ENCODE measurements at places on chromosomes 11 and 22. TPM values are rescaled to one million over a fixed set of nuclear protein-coding genes. Genes with fewer than 3 reads are reported as not detected.

DNA sequence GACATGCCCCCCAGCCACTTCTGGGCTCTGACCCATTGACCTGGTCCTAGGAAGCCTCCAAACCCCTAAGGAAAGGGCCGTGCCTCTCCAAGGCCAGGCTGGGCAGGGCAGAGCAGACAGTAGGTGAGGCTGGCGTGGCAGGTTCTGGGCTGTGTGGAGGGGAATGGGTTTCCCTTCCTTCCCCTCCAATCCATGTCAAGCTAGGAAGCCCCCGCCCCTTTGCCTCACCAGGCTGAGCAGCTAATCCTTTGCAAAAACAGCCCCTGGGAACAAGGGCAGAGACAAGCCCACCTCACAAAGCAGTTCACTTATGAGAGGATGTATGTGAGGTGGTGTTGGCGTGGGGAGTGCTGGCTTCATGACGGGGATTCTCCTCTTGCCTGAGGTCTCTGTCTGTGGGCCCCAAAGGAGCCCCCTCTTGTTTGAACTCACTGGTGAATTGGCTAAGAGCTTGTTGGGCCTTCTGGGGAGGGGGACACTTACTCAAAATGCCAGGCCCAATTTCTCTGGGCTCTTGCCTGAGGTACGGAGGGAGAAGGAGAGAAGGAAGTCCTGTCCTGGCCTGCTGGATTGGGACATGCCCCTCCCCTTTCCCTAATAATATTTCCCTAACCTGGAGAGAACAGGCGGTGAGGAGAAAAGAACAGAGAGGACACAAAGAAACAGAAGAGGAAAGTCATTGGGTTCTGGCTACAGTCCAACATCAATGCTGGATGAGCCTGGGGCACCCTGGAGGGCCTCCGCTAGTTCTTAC is 1.6 kb upstream of the TRIM29 start:
- DNase-seq = no peak

GRCh38 chr22:32591620-32592019 is 117.0 kb downstream of the FBXO7 start:
- DNase-seq = no peak

The SCARF2 gene
- 12.0 TPM for polyA plus RNA-seq

GRCh38 chr22:22903355-22903777 is 15.8 kb downstream of the IGLL5 start:
- peak; percentile 54 for DNase-seq

DNA sequence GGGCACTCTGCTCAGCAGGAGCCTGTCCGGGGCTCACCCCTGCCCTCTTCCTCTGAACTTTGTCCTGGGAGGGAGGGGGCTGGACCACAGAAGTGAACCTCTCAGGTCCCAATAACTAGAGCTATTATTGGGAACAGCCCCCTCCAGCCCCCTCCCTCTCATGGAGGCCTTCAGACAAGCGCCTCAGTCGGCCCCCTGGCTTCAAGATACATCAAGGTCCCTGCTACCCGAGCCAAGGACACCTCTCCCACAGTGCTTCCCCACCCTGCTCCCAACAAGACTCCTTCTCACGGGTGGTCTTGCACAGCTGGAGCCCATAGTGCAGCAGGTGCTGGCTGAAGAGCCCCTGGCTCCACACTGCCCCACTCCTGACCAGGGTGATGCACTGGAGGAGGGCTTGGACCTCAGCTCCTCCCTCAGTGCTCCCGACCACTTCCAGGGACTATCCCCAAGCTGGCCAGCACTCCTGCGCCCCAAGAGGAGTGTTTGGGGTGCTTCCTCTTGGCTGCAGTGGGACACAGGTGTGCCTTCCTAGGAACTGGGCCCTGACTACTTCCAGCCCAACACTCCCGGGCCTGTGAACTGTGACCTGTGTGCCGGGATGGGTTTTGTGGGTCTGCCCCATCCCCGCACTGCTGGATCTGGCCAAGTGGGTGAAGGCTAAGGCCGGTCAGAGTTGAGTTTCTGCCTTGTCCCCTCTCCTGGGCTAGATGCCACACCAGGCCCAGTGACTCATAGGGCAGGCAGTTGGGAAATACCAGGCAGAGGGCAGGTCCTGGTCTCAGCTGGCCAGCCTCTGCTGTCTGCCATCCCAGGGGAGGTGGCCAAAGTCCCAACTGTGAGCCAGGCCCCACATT is 2.2 kb downstream of the PNPLA2 start:
- DNase-seq = peak; percentile 64

GRCh38 chr11:100673063-100673462 is 14.0 kb upstream of the ARHGAP42 start:
- no peak for DNase-seq

- no peak for DNase-seq
These were observed 148.7 kb upstream of the ISX start for GRCh38 chr22:34917239-34917638.

- no peak for DNase-seq
These were observed 15.7 kb downstream of the BARX2 start for GRCh38 chr11:129391360-129391759.

GRCh38 chr11:70628855-70629844 is 230.8 kb downstream of the CTTN start:
- DNase-seq = peak; percentile 76

GRCh38 chr11:94910779-94911178 is 62.6 kb downstream of the CWC15 start:
- DNase-seq = peak; percentile 81

The GLB1L3 gene
- polyA plus RNA-seq = 0.26 TPM

The TSPAN32 gene
- polyA plus RNA-seq = 6.9 TPM

DNA sequence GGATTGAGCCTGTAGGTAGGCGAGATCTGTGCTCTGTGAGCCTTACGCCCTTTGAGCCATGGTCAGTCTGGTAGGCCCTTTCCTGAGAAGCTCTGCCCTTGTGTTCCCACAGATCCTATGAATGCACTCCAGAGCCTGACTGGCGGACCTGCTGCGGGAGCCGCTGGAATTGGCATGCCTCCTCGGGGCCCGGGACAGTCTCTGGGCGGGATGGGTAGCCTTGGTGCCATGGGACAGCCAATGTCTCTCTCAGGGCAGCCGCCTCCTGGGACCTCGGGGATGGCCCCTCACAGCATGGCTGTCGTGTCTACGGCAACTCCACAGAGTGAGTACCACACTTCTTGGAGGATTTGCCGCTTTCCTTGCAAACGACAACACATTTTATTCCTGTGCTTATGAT is 47.4 kb downstream of the MED15 start:
- DNase-seq = no peak

DNA sequence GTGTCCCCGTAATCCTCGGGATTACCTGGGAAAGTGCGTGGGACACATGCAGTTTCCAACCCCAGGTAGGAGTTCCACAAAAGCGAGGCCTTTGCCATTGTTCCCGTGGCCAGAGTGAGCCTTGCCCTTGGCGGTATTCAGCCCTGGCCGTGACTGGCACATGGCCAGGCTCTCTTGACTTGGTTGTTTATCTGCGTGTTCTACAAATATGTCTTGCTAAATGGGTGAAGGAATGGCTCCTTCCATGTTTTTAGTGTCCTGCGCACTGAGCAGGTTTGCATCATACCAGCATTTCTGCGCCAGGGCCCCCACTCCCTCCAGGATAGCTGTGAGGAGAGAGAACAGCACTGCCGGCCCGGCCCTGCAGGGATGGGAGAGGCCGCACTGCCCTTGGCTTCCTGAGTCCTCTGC is 20.0 kb downstream of the POLR3H start:
- DNase-seq = no peak

DNA sequence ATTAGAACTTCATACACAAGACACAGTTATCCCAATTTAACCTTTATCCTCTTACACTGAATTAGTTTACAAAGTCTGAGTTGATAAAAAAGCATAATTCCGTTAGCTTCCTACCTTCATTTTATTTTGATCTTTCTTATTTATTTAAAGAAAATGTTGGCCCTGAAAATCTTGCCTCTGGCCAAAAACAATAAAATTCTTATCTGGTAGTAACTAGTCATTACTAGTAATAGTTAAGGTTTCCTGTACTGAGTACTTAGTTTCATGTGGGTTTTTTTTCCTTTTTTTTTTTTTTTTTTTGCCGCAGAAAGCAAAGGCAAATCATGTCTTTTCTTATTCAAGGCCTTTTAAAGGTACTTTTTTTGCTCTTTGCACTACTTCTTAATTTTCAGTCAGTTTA is 120.6 kb downstream of the PAX6 start:
- DNase-seq = no peak

The CBLIF gene
- not detected for polyA plus RNA-seq

DNA sequence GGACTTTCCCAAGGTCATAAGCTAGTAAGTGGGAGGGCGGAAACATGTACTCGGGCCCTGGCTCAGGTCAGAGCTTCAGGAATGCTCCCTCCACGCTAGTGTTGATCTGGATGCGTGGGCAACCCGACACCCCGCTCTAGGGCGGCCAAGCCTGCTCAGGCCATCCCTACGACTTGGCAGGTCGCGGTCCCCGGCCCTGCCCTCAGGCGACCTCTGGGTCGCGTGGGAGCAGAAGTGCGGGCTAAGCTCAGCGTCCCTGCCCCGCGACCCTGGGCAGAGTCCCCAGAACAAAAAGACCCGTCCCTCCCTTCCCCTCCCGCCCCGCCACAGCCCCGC is 781 bp upstream of the TEF start:
- DNase-seq = peak; percentile 90

The MLC1 gene
- polyA plus RNA-seq = 0.72 TPM

DNA sequence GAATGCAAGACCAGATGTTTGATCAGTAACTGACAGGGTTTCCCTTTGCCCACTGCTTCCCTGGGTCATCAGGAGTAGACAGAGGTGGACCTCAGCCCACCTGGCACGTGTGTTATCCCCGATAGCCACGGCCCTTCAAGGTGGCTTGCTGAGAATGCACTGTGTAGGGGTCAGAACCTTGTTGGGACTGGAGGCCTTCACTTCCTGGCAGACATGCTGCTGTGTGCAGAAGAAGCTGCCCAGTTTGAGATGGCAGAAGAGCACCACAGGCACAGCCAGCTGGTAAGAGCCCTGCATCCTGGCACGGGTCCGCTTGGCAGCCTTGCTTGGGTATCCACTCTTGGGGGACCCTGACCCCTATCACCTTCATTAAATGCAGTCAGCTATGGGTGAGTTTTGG is 81.8 kb downstream of the SFI1 start:
- DNase-seq = no peak

GRCh38 chr22:27226666-27227065 is 569.3 kb downstream of the MIAT start:
- no peak for DNase-seq

The PAMR1 gene
- 7.6 TPM for polyA plus RNA-seq

DNA sequence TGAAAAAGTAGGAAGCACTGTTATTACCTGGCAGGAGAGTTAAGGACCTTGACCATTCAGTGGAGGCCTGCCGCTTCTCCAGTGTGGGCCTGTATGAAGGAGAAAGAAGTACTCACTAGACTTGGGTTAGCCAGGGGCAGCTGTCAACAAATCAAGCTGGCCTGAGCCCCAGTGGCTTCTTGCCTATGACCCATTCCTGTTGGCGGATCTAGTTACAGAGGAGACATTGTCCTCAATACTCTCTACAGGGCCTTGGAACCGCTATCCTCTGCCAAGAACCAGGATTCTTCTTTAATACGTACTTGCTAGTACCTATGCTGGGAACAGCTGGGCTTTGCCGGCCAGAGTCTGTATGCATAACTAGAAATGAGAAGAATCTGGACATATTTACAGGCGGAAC is 68.1 kb downstream of the ALX4 start:
- DNase-seq = peak; percentile 80

DNA sequence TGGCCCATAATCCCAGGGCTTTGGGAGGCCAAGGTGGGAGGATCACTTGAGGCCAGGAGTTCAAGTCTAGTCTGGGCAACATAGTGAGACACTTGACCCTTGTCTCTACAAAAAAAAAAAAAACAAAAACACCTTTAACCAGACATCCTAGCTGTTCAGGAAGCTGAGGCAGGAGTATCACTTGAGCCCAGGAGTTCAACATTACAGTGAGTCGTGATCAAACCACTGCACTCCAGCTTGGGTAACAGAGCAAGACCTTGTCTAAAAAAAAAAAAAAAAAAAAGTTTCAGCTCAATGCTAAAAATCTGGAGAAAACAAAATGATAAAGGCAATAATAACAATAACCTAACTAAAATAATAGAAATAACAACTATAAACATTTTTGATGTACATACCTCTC is 22.6 kb upstream of the APLP2 start:
- DNase-seq = no peak

DNA sequence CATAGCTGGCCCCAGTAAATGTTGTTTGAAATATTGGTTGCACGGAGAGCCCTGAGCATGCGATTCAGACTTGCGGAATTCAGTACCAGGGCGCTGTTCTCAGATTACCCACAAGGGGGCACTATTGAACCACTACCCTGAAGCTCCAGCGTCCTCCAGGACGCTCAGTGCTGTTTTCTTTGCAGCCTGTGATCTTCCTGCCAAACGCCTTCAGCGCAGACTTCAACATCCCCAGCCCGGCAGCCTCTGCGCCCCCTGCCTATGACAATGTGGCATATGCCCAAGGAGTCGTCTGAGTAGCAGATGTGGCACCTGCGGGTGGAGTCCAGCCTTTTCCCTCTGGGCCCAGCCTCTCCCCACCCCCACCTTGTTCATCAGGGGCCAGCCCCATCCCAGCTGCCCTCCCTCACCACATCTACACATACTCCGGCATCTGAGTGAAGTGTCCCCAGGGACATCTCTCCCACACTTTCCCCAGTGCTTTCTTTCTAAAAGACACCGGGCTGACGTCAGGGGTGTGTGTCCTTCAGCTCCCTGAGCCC is 9.6 kb upstream of the MS4A10 start:
- DNase-seq = peak; percentile 95

- no peak for DNase-seq
These were observed 4.8 kb upstream of the PRR33 start for GRCh38 chr11:1896468-1896867.

- DNase-seq = no peak
These were observed 174.1 kb downstream of the MN1 start for GRCh38 chr22:27627444-27627833.

- no peak for DNase-seq
These were observed 83.6 kb upstream of the PRR5 start for GRCh38 chr22:44618400-44618799.

DNA sequence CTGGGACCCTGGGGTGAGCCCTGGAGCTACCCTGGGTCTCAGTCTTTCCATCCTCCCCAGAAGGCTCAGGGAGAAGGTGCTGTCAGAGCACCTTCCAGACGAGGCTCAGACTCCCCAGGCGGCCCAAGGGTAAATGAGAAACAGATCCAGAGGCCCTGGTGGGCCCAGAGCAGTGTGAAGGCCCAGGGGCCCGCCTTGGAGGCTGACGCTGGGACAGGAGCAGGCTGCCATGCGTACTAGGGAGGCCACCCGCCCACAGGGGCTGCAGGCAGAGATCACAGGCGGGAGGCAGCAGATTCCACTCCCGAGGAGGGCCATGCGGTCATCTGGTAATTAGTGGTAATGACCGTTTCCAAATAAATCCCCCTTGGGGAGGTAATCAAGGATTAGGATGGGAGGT is 5.2 kb downstream of the WNT11 start:
- no peak for DNase-seq

Measured in muscle of leg (tissue), 16 donors.